Kidney (tissue), 22 donors: ENCODE measurements at places on chromosomes 5 and 9. TPM values are rescaled to one million over a fixed set of nuclear protein-coding genes. Genes with fewer than 3 reads are reported as not detected.

Gene GPX8
- 29.7 TPM for total RNA-seq

GRCh38 chr5:96566833-96567587 is 95.2 kb upstream of the CAST start:
- no peak for DNase-seq
- no peak overlapping the region for H3K4me3 ChIP-seq
- no peak overlapping the region for H3K27ac ChIP-seq
- peaks cover 2% of the 10 kb centered on the region for H3K4me1 ChIP-seq

GRCh38 chr5:132103969-132104391 is 30.4 kb downstream of the CSF2 start:
- H3K4me1 ChIP-seq, result peaks cover 3% of the 10 kb centered on the region
- no peaks in the 10 kb centered on the region for H3K27me3 ChIP-seq
- H3K4me3 ChIP-seq, result no peak overlapping the region
- no peak for DNase-seq

Gene ST6GALNAC4
- total RNA-seq, result 31.4 TPM

- DNase-seq, result no peak
- no peak overlapping the region for H3K4me3 ChIP-seq
- H3K4me1 ChIP-seq, result no peaks in the 10 kb centered on the region
- no peak overlapping the region for H3K27ac ChIP-seq
These were observed 85.9 kb upstream of the FAM120A start for GRCh38 chr9:93365427-93366118.

Gene PTGS1
- total RNA-seq, result 9.4 TPM

DNA sequence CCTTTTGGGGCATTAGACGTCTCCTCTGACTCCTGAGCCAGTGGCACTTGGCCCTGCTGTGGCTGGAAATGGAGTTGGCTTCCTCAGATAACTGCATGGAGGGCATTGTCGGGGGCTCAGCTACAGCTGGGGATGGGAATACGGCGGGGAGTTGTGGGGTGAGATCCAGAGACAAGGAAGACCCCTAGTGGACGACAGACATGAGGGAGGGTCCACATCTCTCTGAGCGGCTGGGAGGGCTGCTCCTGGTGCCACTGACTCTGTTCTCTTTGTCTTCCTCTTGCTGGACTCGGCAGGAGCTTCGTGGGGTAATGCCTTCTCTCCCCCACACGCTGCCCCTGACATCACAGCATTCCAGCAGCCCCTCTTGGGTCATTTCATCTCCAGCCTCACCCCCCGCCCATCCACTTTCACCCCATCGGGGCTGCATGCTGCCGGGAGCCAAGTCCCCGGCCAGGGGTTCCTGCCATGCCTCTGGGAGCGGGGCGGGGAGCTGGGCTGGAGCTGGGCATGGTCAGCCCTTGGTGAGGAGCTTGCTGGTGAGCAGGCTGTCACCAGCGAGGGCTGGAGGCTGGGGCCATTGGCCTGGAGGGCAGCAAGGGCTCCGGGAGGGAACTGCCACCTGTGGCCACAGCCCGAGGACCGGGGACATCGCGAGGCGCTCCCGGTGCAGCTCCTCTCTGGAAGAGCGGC is 172.3 kb downstream of the CACNA1B start:
- DNase-seq, result no peak
- H3K4me1 ChIP-seq, result no peaks in the 10 kb centered on the region
- H3K27ac ChIP-seq, result no peak overlapping the region
- no peaks in the 10 kb centered on the region for H3K36me3 ChIP-seq
- H3K4me3 ChIP-seq, result no peak overlapping the region

GRCh38 chr9:118882684-118883083 is 486.6 kb downstream of the BRINP1 start:
- H3K4me3 ChIP-seq, result no peak overlapping the region
- DNase-seq, result no peak
- no peaks in the 10 kb centered on the region for H3K36me3 ChIP-seq
- H3K27me3 ChIP-seq, result no peaks in the 10 kb centered on the region

DNA sequence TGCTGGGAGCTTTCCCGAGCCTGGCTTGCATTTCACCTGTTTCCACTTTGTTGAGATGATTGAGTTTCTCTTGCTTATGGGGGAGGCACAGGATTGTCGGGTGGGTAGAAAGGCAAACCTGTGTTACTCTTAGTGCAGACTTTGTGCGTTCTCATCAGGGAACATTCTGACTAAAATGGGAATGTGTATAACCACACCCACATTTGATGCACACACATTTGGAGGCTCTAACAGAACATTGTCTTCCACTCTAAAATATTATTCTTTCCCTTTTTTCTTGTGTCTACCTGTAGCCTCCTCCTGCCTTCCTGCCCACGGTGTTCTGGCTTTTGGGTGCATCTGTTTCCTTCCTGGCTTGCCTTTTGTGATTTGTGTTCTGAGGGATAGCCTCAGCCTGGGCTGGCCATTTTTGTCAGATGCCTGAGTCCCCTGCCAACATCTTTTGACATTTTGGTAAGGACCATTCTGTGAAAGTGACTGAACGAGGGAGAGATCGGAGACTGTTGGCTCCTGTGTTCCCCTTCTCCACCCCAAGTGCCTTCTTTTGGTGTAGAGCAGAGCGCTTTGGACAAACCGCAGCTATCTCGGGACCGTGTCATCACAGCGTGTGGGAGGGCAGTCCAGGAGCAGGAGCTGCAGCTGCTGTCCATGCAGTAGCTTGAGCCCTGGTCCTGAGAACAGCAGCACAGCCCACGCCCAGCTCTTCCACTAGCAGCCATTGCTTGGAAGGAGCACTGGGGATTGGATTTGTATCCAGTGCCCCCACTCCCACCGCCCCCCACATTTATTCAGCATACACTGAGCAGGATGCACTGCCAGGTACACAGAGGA is 101.4 kb downstream of the ARHGAP26 start:
- no peaks in the 10 kb centered on the region for H3K27me3 ChIP-seq
- DNase-seq, result no peak
- H3K4me1 ChIP-seq, result peaks cover 3% of the 10 kb centered on the region
- H3K4me3 ChIP-seq, result no peak overlapping the region
- H3K36me3 ChIP-seq, result no peaks in the 10 kb centered on the region

GRCh38 chr5:42241636-42242035 is 181.6 kb upstream of the GHR start:
- H3K4me3 ChIP-seq, result no peak overlapping the region
- no peaks in the 10 kb centered on the region for H3K27me3 ChIP-seq
- no peak overlapping the region for H3K27ac ChIP-seq
- no peak for DNase-seq
- H3K4me1 ChIP-seq, result no peaks in the 10 kb centered on the region

DNA sequence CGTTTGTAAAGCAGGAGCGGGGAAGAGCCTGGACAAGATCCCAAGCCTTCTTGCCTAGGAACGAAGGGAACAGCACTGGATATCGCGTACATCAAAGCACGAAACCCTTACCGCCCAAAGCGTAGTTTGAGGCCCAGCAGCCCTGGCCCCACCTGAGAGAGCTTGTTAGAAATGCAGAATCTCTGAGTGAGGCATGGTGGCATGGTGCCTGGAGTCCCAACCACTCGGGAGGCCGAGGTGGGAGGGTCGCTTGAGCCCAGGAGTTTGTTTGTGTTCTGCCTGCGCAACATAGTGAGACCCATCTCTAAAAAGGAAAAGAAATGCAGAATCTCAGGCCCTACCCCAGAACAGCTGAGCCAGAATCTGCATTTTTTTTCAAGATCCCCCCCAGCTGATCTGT is 90.6 kb downstream of the AMBP start:
- H3K36me3 ChIP-seq, result peaks cover 23% of the 10 kb centered on the region
- H3K27ac ChIP-seq, result no peak overlapping the region
- peaks cover 16% of the 10 kb centered on the region for H3K4me1 ChIP-seq
- H3K27me3 ChIP-seq, result no peaks in the 10 kb centered on the region

Gene SHOC1
- total RNA-seq, result 0.16 TPM

- peaks cover 4% of the 10 kb centered on the region for H3K36me3 ChIP-seq
- no peaks in the 10 kb centered on the region for H3K27me3 ChIP-seq
- no peak overlapping the region for H3K4me3 ChIP-seq
- no peak for DNase-seq
These were observed 6.2 kb downstream of the ETF1 start for GRCh38 chr5:138536665-138537315.

Gene SLC6A7
- not detected for total RNA-seq

DNA sequence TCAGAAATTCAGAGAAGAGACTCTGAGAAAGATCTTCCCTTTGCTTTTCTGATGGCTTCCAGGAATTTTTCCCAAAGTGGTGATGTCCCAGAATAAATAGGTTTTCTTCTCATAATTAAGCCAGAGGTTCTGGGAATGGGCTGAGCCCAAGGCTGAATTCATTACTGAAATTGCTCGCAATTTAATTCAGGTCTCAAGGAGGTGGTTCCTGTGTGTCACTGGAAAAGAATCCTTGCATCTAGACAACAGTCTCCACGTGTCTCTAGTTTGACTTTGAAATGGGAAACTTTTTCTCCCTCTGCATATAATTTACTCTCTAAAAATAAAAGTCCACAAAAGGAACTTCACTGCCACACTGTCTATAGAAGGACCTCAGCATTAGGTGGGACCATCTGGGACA is 27.8 kb upstream of the STX17 start:
- H3K36me3 ChIP-seq, result no peaks in the 10 kb centered on the region
- H3K4me1 ChIP-seq, result no peaks in the 10 kb centered on the region
- H3K4me3 ChIP-seq, result no peak overlapping the region
- no peak overlapping the region for H3K27ac ChIP-seq
- no peak for DNase-seq

Gene LHX6
- total RNA-seq, result 4.9 TPM

GRCh38 chr9:36874261-36874660 is 159.8 kb downstream of the PAX5 start:
- no peaks in the 10 kb centered on the region for H3K27me3 ChIP-seq
- H3K36me3 ChIP-seq, result no peaks in the 10 kb centered on the region
- no peak overlapping the region for H3K27ac ChIP-seq
- H3K4me3 ChIP-seq, result no peak overlapping the region
- DNase-seq, result no peak
- H3K4me1 ChIP-seq, result no peaks in the 10 kb centered on the region

Gene OR13C4
- not detected for total RNA-seq

Gene ANKRD18B
- 0.72 TPM for total RNA-seq

Gene PLK2
- total RNA-seq, result 53.1 TPM

Gene ORM2
- total RNA-seq, result not detected

Gene IFNB1
- not detected for total RNA-seq

- no peak overlapping the region for H3K4me3 ChIP-seq
- H3K27me3 ChIP-seq, result no peaks in the 10 kb centered on the region
- no peak overlapping the region for H3K27ac ChIP-seq
- peaks cover 51% of the 10 kb centered on the region for H3K4me1 ChIP-seq
- no peaks in the 10 kb centered on the region for H3K36me3 ChIP-seq
These were observed 5.5 kb downstream of the TENT4A start for GRCh38 chr5:6718718-6719117.

- H3K27ac ChIP-seq, result no peak overlapping the region
- H3K36me3 ChIP-seq, result no peaks in the 10 kb centered on the region
- no peak overlapping the region for H3K4me3 ChIP-seq
- no peaks in the 10 kb centered on the region for H3K4me1 ChIP-seq
- no peak for DNase-seq
- no peaks in the 10 kb centered on the region for H3K27me3 ChIP-seq
These were observed 191.0 kb upstream of the KIF2A start for GRCh38 chr5:62115014-62115413.

GRCh38 chr9:93892748-93893147 is 62.4 kb downstream of the BARX1 start:
- no peak overlapping the region for H3K4me3 ChIP-seq
- no peaks in the 10 kb centered on the region for H3K27me3 ChIP-seq
- DNase-seq, result no peak
- H3K27ac ChIP-seq, result no peak overlapping the region
- H3K4me1 ChIP-seq, result no peaks in the 10 kb centered on the region
- H3K36me3 ChIP-seq, result no peaks in the 10 kb centered on the region

Gene OR1J2
- total RNA-seq, result not detected

Gene APC
- total RNA-seq, result 44.9 TPM

GRCh38 chr5:155025895-155026294 is 12.3 kb downstream of the KIF4B start:
- no peaks in the 10 kb centered on the region for H3K4me1 ChIP-seq
- H3K27me3 ChIP-seq, result no peaks in the 10 kb centered on the region
- DNase-seq, result no peak
- H3K4me3 ChIP-seq, result no peak overlapping the region

DNA sequence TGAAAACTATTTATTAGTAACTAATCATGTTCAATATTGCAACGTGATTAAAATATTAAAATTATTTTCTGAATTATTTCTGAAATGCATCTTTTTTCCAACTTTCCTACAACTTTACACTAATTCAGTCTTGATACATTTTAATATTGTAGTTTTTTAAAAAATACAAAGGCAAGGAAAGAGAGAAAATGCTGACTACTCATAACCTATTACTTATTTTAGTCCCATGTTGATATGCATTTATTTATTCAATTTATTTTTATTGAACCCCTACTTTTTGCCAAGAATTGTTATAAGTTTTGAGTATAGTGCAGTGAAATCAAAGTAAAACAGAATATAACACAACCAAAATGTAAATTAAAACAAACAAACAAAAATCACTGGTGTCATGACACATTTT is 978.2 kb downstream of the CDH9 start:
- H3K36me3 ChIP-seq, result no peaks in the 10 kb centered on the region
- H3K27me3 ChIP-seq, result no peaks in the 10 kb centered on the region
- H3K4me3 ChIP-seq, result no peak overlapping the region
- no peak overlapping the region for H3K27ac ChIP-seq

GRCh38 chr5:177468685-177469628 is 4.5 kb downstream of the DBN1 start:
- no peak overlapping the region for H3K4me3 ChIP-seq
- no peak overlapping the region for H3K27ac ChIP-seq
- H3K36me3 ChIP-seq, result peaks cover 9% of the 10 kb centered on the region

Gene IL4
- total RNA-seq, result not detected

Gene SLC38A9
- 24.8 TPM for total RNA-seq

DNA sequence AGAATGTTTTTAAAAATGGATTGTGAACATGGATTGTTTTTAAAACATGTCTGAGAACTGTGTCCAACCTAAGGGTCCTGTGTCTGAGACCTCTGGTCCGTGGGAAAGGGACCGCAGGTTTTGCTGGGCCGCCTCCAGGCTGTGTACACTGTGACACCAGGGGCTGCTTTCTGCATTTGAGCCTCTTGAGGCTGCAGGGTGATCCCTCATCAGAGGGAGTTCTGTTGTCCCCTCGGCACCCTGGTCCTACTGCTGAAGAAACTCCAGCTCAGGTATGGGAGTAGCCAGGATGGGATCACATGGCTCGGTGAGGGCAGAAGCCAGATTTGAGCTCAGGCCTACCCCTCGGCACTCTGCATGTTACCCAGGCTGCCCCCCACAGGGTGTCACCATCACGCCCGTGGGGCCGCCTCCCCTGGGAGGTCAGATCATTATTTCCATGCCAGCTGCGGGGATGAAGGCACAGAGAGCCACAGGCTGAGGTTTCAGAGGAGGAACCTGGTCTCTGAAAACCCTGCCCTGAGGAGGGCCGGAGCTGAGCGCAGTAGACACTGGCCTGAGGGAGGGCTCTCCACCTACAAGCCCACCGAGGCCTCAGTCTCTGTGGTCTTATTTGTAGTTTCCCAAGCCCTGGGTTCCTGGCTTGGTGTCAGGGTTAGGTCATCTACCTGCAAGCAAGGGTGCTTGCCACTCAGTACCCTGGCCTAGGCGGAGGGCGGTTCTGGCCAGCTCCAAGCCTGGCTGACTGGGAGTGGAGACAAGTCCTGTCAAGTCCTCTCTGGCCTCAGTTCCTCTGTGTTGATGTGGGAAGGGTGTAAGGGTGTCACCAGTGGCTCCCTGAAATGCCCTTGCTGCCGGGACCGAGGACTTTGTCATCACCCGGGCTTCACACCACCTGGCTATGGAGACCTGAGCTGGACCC is 2.8 kb downstream of the PRR7 start:
- peaks cover 18% of the 10 kb centered on the region for H3K4me1 ChIP-seq
- H3K27me3 ChIP-seq, result no peaks in the 10 kb centered on the region
- H3K36me3 ChIP-seq, result no peaks in the 10 kb centered on the region
- H3K4me3 ChIP-seq, result no peak overlapping the region
- no peak overlapping the region for H3K27ac ChIP-seq
- no peak for DNase-seq

- no peaks in the 10 kb centered on the region for H3K36me3 ChIP-seq
- no peaks in the 10 kb centered on the region for H3K4me1 ChIP-seq
- no peak for DNase-seq
These were observed 300.9 kb downstream of the NTRK2 start for GRCh38 chr9:84970432-84970831.
